NAMALWA (cell line): ENCODE measurements at places on chromosomes 12 and 14.

- DNase-seq = no peak
Measured at GRCh38 chr12:100789146-100789545, 5.4 kb upstream of the ANO4 start.

DNA sequence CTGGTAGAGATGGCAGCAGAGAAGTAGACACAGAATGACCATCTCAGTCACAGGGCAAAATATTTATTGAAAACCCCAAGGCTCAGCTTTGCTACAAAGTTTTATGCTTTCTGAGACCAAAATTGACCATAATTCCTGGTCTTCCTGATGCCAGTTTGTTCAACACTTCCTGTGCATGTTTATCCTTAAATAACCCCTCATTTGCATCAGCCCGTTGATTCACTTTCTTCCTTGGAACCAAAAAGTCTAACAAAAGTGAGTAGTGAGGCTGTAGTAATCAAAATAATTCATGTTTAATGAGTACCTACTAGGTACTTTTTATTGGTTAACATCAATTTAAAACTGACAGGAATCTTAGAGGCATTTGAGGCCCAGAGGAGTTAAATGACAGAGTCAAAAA is 51.7 kb downstream of the TRHDE start:
- DNase-seq = no peak

DNA sequence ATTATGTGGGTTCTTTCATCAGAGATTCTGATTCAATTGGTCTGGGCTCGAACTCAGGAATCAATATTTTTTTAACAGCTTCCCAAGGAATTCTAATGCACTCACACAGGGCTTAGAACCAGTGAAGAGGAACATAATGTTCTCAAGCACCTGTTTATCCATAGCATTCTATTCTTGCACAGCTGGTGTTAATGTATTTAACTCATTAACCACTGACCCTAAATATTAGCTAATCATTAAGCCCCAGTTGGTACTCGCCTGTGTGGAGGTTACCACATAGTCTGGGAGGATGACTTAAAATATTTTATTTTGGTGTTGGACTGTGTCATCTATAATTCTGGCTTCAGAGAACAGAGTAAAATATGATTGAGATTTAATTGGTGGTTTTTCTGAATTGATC is 45.3 kb downstream of the LRP6 start:
- DNase-seq = no peak

- peak; percentile 71 for DNase-seq
Measured at GRCh38 chr14:99266181-99267178, 5.5 kb downstream of the BCL11B start.

DNA sequence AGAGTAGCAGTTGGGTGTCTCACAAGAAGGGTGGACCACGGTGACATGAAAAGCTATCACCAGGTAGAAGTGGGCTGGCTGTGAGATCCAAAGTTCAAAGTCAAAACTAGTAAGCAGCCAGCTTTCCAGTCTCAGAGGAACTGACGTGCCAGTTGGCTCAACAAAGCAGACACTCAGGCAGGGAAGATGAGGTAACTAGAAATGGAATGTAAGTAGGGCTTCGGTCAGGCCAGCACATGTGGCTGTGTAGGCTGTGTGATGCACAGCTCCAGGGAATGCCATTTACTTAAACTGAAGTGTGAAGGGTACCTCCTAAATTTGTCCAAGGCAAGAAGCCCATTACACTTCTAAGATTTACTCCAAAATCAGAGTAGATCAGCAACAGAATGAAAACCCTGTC is 43.6 kb downstream of the PTPRR start:
- DNase-seq = no peak

GRCh38 chr14:97329701-97330100 is 532.5 kb downstream of the VRK1 start:
- no peak for DNase-seq

DNA sequence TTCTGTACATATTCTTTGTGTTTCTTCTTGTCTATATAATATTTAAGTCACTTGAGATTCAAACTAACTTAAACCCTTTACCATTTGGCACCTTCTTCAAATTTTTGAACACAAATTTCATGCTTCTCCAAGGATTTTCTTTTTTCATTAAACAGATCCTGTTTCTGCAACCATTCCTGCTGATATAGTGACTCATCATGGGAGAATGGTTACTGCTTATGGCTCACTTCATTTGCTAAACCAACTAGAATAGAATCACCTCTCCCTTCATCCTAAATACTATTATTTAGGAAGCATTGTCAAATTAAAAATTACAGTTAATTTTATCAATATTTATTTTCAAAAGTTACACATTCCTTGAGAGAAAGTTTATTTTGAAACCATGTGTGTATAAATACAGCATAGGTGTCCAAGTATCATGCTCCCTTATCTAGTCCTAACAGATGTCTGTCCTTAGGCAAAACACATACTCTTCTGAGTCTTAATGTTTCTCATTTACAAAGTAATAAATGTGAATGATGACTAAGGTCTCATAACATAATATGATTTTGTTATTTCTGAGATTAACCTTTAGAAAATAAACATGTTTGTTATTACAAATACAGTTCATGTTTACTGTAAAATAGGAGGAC is 40.7 kb downstream of the PLCZ1 start:
- no peak for DNase-seq

- no peak for DNase-seq
Measured at GRCh38 chr12:2923057-2923456, 32.4 kb downstream of the TULP3 start.

- peak; percentile 73 for DNase-seq
Measured at GRCh38 chr12:24535334-24536069, 413.4 kb downstream of the BCAT1 start.

- no peak for DNase-seq
Measured at GRCh38 chr14:73612339-73613045, at the start of gene ACOT6. Gene ACOT6, plus strand, starts transcription at chr14:73612517. Its CDS starts 55 bp downstream, at chr14:73612572.

DNA sequence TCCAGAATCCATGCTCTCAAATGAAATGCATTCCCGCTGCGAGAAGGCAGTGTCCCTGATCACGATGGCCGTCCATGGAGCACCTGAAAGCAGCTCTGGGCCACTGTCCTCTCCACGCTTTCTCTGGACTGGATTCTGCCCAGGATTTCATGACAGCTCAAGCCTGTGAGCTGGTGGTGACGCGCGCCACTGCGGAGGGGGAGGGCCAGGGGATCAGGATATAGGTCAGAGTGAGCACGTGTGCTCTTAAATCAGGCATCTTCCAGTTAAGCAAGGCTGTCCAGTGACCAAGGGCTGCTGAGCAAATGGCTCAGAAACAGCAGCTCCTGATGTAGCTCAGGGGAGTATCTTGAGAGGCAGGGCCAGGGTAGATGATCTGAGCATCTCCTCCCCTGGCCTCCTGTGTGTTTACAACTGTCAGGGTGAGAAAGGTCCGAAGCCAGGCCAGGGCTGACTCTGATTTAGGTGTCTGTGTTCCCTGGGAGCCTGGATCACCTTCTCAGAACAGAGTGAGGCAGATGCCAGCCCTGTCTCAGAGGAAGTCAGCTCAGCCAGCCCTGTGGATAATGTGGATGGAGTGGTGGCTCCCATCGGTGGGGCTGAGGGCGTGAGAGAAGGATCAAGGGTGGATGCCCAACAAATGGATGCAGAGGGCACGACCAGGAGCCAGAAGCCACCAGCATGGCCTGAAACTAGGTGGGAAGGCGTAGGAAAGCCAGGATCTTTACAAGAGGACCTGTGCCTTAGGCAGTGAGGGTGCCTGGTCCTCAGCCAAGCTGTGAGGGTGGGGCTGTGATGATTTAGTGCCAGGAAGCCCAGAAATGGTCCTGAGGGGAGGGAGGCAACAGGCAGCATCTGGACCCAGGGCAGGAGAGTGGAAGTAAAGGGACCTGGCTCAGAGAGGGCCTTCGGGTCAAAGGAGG is 55.3 kb downstream of the ELK3 start:
- DNase-seq = no peak

GRCh38 chr12:21507849-21508248 is 6.3 kb downstream of the GOLT1B start:
- no peak for DNase-seq

DNA sequence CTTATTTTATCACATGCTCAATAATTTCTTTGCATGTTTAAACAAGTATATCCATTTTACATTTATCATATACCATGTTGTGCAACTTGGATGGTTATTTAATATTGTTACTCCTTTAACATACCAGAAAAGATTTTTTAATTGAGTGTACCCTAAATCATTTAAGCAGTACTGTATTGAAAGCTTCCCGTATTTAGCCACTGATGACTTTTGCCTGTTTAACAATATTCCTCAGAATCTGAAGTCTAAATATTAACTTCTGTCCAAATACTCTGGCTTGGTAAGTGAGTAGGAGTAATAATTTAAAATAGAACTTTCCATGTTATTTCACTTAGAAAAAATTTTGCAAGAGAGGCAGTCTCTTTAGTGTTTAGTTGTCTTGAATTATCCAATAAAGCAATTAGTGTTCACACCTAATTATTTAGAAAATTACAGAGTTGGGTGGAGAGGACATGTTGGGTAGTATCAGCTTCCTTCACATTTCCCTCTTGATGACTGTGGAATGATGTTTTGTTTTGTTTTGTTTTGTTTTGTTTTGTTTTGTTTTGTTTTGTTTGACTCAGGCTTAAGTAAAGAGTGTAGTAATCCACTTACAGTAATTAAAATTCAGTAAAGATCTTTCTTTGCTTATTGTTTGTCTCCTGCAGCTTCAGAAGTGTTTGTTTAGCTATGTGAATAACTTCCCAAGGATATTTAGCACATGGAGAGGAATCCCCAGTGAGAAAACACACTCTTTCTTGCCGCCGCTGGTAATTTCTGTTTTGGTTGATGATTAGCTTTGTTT is 59.5 kb downstream of the DAAM1 start:
- DNase-seq = no peak

GRCh38 chr14:88791629-88792472 is 902 bp downstream of the EML5 start:
- DNase-seq = no peak

- DNase-seq = no peak
Measured at GRCh38 chr12:40106202-40106533, 287 bp upstream of the SLC2A13 start.

GRCh38 chr14:95647926-95648325 is 38.3 kb upstream of the TCL1B start:
- no peak for DNase-seq

DNA sequence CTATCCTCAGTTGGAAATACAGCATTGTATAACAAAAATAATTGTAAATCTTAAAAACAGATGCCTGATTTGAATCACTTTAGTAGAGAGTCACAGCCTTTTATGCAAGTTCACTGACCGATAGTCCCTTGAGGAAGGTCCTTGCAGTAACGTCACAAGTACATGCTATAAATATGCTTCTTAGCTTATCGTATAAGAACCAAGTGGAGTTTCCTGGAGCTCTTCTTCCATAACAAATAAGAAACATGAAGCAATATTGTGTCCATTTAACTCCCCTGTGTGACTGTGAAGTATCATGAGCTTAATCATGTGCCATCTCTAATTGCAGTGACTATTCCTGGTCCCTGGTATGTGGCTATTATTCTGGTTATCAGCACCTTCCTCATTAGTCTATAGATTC is 107.9 kb downstream of the SLC38A4 start:
- no peak for DNase-seq

DNA sequence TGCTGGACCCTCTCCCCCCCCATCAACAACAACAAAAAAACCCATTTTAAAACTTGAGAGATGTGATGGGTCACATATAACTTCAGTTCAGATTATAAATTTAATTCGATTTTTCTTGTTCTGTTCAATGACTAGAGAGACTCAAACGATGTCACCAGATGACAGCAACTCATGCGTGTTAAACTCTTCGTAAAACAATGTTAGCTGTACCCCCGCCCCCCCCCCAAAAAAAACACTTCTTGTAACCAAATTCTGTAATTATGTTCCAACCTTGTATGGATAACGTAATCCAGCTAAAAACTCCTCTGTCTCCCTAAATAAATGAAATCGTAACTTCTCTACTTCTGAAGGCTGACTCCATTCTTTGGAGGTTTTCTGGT is 614 bp upstream of the NACA start:
- no peak for DNase-seq

DNA sequence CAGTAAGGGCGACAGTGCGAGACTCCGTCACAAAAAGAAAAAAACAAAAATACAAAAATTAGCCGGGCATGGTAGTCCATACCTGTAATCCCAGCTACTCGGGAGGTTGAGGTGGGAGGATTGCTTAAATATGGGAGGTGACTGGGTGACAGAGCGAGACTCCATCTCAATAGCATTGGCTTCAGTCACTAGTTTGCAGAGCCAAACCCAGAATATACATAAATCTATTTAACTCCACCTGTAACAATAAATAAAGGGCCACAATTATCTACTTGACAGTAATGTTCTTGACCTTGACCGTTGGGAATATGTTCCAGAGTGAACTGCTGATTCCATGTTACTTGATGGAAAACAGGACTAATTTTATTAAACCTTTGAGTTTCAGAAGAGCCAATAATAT is 198.9 kb upstream of the MDGA2 start:
- DNase-seq = no peak

DNA sequence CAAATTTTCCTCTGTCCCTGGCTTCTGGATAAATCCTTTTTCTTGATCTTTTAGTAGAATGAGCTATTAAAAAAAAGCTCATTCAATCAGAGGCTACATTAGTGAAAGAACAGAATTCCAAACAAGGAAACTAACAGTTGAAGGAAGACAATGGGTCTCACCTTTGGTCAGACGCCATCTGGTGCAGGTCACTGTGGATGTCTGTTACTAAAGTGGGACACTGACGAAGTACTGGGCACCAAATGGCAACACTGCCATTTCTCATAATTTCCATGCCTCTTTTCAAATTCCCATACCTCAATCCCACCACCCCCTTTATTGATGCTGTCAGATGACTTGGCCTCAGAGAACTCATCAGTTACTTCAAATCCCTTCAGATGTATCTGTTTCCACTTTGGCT is 24.5 kb upstream of the ARID2 start:
- no peak for DNase-seq

GRCh38 chr12:48966177-48966895 is 5.2 kb downstream of the WNT10B start:
- no peak for DNase-seq

GRCh38 chr12:91004872-91005271 is at the start of gene EPYC:
Gene EPYC, minus strand, starts transcription at chr12:91004972. Its CDS starts 2,407 bp downstream, at chr12:91002565.
- DNase-seq = no peak

GRCh38 chr12:40819436-40820108 is 127.3 kb downstream of the CNTN1 start:
- no peak for DNase-seq

DNA sequence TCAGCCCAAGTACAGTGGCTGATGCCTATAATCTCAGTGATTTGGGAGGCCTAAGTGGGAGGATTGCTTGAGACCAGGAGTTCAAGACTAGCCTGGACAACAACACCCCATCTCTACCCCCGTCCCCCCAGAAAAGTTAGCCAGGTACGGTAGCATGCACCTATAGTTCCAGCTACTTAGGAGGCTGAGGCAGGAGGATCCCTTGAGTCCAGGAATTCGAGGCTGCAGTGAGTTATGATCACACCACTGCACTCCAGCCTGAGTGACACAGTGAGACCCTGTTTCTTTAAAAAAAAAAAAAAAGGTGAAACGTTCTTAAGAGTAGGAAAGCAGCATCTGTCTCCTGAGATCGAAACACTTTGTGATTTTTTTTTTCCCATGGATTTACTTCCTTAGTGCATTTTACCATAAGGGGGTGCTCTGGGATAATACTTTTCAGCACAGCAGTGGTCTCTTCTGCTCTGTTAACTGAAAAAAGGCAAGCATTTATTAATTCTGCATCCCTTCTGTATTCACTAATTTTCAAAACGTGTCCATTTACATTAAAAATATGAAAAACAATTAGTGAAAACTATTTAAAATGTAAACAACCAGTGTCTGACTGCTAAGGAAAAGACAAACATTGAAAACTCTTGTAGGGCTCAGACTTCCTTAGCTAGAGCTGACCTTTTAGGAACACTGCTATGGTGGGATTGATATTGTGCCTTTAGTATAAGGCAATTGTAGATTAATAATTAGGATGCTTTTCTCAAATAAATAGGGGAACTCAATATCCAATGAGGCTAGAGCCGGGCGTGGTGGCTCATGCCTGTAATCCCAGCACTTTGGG is 31.2 kb upstream of the USP44 start:
- DNase-seq = no peak
